ENCODE measurements at places on chromosomes 4 and X. TPM values are rescaled to one million over a fixed set of nuclear protein-coding genes. Genes with fewer than 3 reads are reported as not detected.

DNA sequence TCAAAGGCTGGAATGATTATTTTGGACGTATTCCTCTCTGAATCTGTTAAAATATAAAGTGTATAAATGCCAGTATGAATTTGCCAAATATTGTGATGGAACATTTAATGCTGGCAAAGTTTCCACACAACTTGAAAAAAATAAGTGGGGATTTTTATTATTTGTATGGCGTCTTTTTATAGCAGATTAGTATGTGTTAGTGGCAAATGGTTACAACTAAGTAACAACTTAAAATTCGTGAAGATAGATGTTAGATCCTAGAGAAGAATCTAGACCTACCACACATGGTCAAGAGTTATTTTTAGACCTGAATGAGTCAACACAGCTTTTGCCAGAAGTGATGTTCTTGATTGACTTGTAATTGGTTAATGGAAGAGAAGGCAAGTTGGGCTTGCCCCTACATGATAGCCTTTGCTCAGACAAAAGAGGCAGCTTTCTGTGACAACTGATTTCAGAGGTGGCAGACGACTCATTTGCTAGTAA is 4.8 kb downstream of the CPE start:
- no peak for DNase-seq

DNA sequence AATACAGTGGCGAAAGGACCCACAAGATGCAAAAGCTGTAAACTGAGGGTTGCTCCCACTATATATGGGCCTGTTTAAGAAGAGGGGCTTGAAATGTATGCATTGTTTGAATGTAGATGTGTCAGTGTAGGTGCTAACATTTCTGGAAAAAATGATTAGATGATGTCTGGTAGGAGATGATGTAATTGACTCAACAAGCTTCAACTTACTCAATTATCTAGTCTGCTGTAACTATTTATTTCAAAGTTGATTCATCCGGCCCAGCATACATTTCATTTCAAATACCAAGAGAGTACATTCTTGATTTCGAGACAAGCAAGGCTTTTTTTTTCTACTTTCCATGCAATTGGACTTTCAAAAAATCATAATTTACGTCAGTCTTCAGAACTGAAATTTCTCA is 9.3 kb upstream of the ENAM start:
- DNase-seq = no peak

VCX gene
- total RNA-seq = not detected

ARMCX6 gene
- total RNA-seq = 22.3 TPM

DNA sequence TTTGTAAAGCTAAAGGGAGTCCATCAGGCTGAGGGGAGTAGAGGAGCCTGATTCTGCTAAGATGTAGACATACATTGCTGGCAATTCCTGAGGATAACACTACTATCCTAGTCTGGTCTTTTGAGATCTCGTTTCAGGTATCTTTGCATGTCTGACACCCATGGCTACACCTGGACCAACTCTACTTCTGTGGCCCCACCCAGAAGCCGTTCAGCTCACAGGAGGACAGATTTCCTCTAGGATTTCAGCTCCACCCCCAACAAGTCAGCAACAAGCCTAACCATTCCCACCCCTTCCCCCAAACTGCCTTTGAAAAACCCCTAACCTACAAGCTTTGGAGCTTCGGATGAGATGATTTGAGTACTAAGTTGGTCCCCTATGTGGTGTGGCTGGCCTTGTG is 848.2 kb downstream of the NLGN4X start:
- no peak for DNase-seq

DMP1 gene
- not detected for total RNA-seq

ETDA gene
- not detected for total RNA-seq

DNA sequence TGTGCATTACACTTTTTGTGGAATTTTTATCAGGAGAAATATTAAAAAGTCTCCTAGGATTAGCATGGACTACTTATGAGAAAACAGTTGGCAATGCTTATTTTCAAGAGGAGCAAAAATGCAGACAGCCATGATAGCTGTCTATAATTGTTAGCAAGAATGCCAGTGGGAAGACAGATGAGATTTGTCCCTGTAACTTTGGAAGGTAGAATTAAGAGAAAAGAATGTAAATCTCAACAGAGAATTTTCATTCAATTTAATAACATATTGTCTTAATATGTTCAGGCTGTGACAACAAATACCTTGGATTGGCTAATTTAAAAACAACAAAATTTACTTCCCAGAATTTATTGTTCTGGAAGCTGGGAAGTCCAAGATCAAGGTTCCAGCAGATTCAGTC is 349.2 kb downstream of the IQCM start:
- DNase-seq = no peak

DNA sequence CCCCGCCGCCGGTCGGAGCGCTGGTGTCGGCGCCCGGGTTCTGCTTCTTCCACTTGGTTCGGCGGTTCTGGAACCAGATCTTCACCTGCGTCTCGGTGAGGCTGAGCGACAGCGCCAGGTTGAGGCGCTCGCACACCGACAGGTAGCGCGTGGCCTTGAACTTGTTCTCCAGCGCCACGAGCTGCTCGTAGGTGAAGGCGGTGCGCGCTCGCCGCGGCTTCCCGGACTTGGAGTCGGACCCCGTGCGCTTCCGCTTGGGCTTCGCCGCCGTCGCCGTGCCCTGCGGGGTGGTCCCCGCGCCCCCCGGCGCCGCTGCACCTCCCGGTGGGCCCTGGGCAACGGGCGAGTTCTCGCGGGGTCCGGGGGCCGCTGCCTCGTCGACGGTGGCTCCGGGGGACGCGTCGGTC is 3.1 kb downstream of the NKX1-1 start:
- peak; percentile 26 for DNase-seq

DNA sequence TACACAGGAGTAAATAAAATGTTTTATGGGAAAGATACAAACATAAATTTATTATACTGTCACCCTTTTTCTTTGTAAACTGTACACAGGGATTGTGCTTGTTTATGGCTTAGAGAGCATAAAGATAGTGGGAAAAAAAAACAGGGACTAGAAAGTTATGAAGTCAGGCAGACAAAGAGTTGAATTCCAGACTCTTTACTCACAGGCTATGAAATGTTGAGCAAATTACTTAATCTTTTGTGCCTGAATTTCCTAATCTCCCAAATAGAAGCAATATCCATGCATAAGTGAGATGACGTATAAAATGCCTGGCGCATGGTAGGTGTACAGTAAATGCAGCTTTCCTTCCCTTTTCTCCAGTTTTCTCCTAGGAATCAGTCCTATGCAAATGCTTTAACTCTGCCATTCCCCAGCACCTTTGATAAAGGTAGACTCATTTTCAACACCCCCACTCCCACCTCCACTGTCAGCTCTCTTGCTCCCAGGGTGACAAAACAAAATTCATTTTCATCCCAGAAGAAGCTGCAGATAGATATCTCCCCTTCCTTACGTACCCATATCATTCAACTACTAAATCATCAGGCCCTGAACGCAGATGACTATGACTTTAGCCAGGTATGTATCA is 44.5 kb upstream of the BTC start:
- no peak for DNase-seq

All from Right ventricle myocardium superior (tissue), 1 donor.